ENCODE measurements at places on chromosomes 7 and 10.

DNA sequence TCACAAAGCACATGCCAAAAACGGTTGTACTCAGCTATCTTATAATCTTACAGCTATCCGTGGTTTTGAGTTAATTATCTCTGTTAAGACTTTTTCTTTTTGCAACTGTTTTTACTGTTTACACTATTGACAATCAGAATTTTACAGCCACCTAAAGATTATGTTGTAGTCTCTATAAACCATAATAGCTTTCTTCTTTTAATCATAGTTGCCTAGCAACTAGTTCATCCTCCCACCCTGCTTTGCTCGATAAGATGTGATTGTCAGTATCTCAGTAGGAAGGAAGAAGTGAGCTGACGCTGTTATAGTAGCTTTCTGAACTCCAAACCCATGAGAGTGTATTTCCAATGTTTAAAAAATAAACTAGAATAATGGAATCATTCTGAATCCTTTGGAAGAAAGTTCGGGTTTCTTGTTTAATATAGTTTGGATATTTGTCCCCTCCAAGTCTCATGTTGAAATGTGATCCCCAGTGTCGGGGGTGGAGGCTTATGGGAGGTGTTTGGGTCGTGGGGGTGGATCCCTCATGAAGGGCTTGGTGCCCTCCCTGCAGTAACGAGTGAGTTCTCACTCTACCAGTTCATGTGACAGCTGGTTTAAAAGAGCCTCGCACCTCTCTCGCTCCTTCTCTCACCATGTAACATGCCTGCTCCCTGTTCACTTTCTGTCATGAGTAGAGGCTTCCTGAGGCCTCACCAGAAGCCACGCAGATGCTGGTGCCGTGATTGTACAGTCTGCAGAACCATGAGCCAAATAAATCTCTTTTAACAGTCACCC is 68.1 kb downstream of the SVOPL start:
- no peak for DNase-seq

- DNase-seq = peak; percentile 85
Measured at GRCh38 chr10:102231357-102232318, 5.5 kb downstream of the ELOVL3 start.

GRCh38 chr7:19117870-19118608 is 603 bp upstream of the TWIST1 start:
- no peak for DNase-seq

DNA sequence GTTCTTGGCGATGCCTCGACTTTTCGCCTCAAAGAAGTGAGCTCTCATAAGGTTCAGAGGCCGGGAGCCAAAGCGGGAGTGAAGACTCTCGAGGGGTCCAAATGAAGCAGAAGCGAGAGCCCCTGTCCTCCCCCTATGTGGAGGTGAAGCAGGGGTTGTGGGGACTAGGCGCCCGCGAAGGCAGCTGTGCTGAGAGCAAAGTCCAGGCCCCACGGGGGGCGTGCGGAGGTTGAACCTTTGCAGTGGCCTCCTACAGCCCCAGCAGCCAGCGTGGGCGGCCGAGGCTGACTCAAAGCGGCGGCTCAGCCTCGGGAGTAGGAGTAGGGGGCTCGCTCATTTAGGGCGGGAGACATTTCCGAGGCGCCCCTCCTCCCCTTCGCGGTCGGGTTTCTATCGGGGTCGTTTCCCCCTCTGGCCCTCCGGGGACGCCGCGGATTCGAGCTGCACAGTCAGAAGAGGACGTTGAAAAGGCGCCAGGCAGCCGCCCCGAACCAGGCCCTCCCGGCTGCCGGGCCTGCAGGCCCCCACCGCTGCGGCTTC is 553 bp upstream of the ADD3 start:
- DNase-seq = peak; percentile 29

DNA sequence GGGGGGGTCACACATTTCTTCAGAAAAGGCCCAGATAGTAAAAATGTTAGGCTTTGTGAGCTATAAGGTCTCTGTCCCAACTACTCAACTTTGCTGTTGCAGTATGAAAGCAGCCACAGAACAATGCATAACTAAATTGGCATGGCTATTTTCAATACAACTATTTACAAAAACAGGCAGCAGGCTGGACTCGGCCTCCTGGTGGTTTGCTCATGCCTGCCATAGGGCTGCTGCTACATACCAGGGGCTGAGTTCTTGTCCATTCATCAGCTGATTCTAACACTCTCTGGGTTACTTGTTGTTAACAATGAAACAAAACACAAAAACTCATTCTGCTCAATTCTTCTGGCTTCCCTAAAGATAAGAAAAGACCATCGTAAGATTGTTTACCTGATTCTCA is 109.4 kb upstream of the ADAM12 start:
- no peak for DNase-seq

- no peak for DNase-seq
Measured at GRCh38 chr7:138849701-138850100, 51.7 kb upstream of the ATP6V0A4 start.

DNA sequence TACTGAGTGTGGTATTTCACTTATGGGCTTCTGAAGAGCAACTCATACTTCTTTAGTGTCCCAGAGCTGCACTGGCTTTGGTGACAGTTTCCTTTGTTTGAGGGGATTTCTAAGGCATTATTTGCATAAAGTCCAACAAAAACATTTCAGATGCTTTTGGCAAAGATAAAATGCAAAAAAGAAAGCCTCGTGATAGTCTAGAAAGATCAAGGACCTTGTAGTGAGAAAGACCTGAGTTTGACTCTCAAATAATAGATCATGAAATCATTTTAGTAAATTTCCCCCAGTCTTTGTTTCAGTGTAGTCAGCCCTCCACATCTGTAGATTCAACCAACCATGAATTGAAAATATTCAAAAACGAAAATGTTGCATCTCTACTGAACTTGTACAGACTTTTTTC is 107.4 kb downstream of the EEPD1 start:
- DNase-seq = no peak

GRCh38 chr10:116849248-116850057 is at the start of gene ENO4:
ENO4 (plus strand) TSS chr10:116849499; CDS start chr10:116849567, 68 bp downstream.
- peak; percentile 56 for DNase-seq

DNA sequence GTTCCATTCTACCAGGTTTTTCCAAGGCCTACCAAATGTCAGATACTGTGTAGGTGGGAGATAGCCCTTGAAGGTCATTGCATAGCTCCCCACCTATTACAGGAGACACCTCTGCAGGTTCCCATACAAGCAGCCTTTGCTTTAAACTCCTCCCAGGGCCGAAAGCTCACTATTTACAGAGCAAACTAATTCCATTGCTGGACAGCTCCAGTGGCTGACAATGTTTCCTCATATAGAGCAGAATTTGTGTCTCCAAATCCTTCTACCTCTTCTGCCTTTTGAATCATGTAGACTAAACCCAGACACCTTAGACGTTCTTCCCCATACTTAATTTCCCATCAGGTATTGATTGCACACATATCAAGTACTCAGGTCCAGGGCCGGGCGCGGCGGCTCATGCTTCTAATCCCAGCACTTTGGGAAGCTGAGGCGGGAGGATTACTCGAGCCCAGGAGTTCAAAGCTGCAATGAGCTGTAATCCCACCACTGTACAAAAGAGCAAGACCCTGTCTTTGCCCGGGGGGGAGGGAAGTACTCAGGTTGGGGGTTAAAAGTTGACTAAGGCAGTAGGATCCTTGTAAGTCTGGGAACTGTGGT is 2.1 kb downstream of the CNNM1 start:
- no peak for DNase-seq

- no peak for DNase-seq
Measured at GRCh38 chr7:155733582-155734444, 78.5 kb downstream of the SHH start.

DNA sequence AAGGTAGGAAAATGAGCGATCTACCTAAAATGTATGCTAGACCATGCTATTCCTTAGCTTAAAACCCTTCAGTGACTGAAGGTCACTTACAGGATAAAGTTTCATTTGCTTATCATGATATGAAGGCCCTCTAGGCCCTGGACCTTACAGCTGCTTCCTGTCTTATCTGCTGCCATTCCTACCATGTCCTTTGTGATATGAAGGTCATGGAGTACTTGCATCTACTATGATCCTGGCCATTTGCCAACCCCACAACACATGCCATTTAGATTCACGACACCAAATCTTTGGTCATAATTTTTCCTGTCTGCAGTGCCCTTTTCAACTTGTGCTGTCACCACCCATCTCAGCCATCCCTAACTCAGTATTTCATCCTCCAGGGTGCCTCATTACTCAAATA is 181.8 kb upstream of the MDFIC start:
- DNase-seq = no peak

DNA sequence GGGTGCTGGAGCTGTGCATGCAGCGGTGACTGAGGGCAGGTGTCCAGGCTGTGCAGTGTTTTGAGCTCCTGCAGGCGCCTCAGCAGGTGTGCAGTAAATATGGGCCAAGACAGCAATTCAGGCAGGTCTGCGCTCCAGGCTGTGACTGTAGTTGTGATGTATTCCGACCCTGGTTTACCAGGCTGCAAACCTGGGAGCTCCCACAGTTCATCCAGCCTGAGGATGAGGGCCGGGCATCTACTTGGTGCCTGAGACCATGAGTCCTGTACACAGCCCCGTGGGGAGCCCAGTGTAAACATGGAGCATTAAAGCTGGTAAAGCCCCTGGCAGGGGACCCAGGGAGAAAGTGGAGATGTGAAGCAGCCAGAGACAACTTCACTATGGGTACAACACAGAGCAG is 82.8 kb downstream of the VOPP1 start:
- no peak for DNase-seq

DNA sequence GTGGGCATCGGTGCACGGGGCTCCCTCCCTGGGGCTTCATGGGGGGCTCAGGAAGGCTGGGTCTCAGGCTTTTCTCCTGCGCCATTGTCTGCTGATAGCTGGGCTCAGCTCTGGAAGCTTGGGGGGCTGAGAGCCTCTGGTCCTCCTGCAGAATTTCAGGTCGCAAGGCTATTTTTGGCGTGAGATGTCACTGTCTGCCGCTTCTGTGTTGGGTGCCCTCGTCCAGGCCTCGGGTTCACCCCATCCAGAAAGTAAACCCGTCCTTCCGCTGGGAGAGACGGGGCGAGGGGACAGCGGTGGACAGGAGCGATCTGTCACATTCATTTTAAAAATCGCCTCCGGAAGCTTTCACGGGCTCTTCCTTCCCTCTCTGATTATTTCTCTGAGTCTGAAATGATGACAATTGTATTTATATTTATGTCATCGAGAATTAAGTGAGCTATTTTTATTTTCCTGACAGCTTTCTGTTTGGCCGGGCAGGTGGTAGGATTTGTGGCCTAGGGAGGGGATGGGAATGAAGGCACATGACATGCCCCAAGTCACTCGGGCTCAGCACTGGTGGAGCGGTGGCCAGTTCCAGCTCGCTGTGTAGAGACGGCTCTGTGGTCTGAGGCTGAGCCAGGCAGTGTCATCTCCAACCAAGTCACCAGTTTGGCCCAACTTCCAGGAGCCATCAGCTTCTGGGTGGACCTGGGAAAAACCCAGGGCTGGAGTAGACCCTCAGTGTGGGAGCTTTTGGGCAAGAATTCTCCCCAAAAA is 40.7 kb upstream of the AP5Z1 start:
- DNase-seq = no peak

- no peak for DNase-seq
Measured at GRCh38 chr7:107133396-107133795, 35.4 kb upstream of the HBP1 start.

DNA sequence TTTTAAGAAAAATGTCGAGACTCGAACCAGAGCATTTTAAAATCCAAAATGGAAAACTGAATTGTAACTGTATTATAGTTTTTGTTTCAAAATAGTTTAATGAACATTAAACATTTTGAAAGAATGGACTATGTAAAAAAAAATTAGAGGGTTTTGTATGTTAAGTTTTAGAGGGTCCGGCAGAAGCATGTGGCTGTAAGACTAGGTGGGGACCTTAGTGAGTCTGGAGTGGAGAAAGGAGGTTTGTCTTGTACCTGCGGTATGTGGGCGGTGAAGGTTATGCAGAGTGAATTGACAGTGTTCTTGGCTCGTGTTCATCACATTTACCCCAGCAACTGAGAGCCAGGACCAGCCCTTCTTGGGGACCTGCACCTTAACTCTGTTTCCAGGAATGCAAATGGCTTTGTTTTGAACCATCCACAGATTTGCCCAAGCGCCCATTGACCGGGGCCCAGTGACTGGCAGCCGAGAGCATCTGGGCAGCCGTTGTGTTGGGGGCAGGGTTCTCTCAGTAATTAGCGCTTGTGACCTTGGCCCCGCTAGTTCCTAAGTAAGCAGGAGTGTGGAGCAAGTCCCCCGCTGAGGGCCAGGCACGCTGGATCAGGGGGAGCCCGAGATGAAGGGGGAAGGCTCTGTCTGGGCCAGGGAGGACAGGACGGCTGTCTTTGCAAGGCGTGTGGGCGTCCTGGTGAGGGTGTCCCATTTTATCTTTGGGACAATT is 1.4 kb upstream of the KLF6 start:
- DNase-seq = no peak

GRCh38 chr7:150830937-150831336 is 21.4 kb upstream of the AOC1 start:
- DNase-seq = no peak

- DNase-seq = no peak
Measured at GRCh38 chr7:151905766-151906165, 28.9 kb upstream of the PRKAG2 start.

DNA sequence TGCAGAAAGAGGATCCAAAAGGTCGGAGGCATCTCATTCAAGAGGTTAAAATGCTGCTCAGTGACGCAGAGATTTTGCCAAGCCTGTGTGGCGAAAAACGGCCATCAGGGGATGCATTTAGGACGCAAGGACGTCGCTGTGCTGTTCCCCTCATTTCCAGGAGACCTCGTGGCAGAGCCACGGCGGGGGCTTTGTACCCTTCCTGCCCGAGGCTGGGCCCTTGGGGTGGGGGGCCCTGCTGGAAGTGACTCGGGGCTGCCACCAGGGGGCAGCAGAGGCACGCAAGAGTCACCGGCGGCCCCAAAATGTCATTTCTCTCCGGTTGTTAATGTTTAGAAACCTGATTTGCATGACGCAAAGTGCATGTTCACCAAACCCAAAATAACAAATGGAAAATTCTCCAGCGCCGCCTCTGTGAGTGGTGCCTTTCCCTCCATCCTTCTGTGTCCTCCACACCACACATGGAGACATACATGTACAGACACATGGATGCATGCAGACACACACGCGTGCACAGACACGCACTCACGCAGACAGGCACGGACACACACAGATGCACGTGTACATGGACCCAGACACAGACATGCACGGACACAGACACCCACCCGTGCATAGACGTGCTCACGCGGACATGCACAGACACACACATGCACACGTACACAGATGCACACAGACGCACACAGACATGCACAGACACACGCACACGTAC is 51.0 kb upstream of the NKX6-2 start:
- DNase-seq = peak; percentile 64

GRCh38 chr7:80884511-80885195 is 34.2 kb downstream of the SEMA3C start:
- DNase-seq = no peak

GRCh38 chr7:36404639-36405408 is 15.2 kb downstream of the ANLN start:
- no peak for DNase-seq

DNA sequence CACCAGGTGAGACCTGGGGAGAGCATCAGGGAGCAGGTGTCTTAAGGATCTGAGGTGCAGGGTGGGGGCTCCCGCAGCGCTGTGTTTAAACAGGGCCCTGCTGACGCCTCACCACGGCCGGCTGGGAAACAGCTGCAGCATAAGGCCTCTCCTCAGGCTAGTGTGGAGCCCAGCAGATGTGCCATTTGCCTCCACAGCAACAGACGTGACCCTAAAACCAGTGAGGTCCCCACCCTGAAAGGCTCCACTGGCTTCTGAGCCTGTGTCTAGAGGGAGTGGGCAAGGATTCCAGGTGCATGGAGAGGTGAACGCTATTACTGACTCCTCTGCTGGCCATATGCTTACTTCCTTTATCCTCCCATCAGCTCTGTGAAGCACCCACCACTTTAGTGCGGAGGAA is 47.8 kb downstream of the SYPL1 start:
- no peak for DNase-seq

- DNase-seq = no peak
Measured at GRCh38 chr7:151565541-151565940, 45.8 kb upstream of the RHEB start.
